ENCODE measurements at places on chromosomes 6 and 20. TPM values are rescaled to one million over a fixed set of nuclear protein-coding genes. Genes with fewer than 3 reads are reported as not detected.

The TFAP2D gene
- total RNA-seq, result not detected

The MOCS1 gene
- total RNA-seq, result 0.10 TPM

The ME1 gene
- not detected for total RNA-seq

The ZSCAN16 gene
- 8.0 TPM for total RNA-seq

The GINS1 gene
- total RNA-seq, result 0.76 TPM

The FABP7 gene
- not detected for total RNA-seq

The NRN1 gene
- total RNA-seq, result not detected

The USP49 gene
- total RNA-seq, result 2.9 TPM

The PSMA7 gene
- 172 TPM for total RNA-seq

The SLC17A1 gene
- total RNA-seq, result not detected

The C6orf118 gene
- total RNA-seq, result not detected

The ULBP3 gene
- total RNA-seq, result 1.3 TPM

The SCUBE3 gene
- total RNA-seq, result not detected

The WFDC10B gene
- not detected for total RNA-seq

The POPDC3 gene
- not detected for total RNA-seq

The DHX35 gene
- 12.4 TPM for total RNA-seq

The MYLK2 gene
- total RNA-seq, result not detected

The RBL1 gene
- 32.6 TPM for total RNA-seq

The PRDM13 gene
- total RNA-seq, result not detected

The DEFB115 gene
- not detected for total RNA-seq

The NMBR gene
- not detected for total RNA-seq

The SPATA25 gene
- 0.54 TPM for total RNA-seq

The EPB41L2 gene
- 13.6 TPM for total RNA-seq

The SLA2 gene
- 39.4 TPM for total RNA-seq

The MRPL18 gene
- total RNA-seq, result 21.7 TPM

The LIME1 gene
- 237 TPM for total RNA-seq

The TIAM2 gene
- 5.9 TPM for total RNA-seq

The RAD21L1 gene
- not detected for total RNA-seq

The GGTLC1 gene
- total RNA-seq, result not detected

The GLYATL3 gene
- total RNA-seq, result not detected

The KCNK16 gene
- not detected for total RNA-seq

The B3GAT2 gene
- total RNA-seq, result not detected

The EFCAB8 gene
- total RNA-seq, result 1.2 TPM

The METTL24 gene
- total RNA-seq, result not detected

The TSHZ2 gene
- 41.7 TPM for total RNA-seq

The ANKEF1 gene
- 1.1 TPM for total RNA-seq

The DEFB110 gene
- not detected for total RNA-seq

The TRDN gene
- total RNA-seq, result not detected

The TRAPPC3L gene
- total RNA-seq, result 0.37 TPM

The ERGIC3 gene
- 132 TPM for total RNA-seq

The LAMA4 gene
- not detected for total RNA-seq

The SAMD5 gene
- total RNA-seq, result not detected

The ZSCAN12 gene
- total RNA-seq, result 2.7 TPM

The STK35 gene
- 15.7 TPM for total RNA-seq

The SLC52A3 gene
- not detected for total RNA-seq

The RBM24 gene
- not detected for total RNA-seq

The PPP1R14C gene
- total RNA-seq, result not detected

The RFX6 gene
- total RNA-seq, result not detected

The ATAT1 gene
- total RNA-seq, result 7.2 TPM

The ASIP gene
- not detected for total RNA-seq

The CD24 gene
- total RNA-seq, result 0.17 TPM

The PDE7B gene
- total RNA-seq, result 0.25 TPM

Data from CD4-positive, CD25-positive, alpha-beta regulatory T cell (primary cell).